Forelimb muscle (tissue), 1 donor: ENCODE measurements at places on chromosomes 7 and 10.

GRCh38 chr7:141012696-141013344 is 1.9 kb downstream of the MRPS33 start:
- DNase-seq: no peak

DNA sequence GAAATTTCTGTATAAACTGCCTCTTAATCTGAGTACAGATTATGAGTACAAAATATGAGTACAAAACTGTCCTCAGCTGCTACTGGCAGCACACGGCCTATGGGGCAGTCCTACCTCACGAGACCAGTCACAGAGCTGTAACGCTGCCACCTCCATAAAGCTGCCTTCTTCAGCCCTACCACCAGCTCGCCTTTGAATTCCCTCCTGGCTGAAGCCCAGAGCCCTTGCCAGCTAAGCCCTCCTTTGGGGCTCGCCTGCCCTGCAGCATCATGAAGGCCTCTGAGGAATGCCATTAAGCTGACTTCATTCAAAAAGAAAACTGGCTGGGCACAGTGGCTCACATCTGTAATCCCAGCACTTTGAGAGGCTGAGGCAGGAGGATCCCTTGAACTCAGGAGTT is 180.0 kb upstream of the SH2B2 start:
- no peak for DNase-seq

DNA sequence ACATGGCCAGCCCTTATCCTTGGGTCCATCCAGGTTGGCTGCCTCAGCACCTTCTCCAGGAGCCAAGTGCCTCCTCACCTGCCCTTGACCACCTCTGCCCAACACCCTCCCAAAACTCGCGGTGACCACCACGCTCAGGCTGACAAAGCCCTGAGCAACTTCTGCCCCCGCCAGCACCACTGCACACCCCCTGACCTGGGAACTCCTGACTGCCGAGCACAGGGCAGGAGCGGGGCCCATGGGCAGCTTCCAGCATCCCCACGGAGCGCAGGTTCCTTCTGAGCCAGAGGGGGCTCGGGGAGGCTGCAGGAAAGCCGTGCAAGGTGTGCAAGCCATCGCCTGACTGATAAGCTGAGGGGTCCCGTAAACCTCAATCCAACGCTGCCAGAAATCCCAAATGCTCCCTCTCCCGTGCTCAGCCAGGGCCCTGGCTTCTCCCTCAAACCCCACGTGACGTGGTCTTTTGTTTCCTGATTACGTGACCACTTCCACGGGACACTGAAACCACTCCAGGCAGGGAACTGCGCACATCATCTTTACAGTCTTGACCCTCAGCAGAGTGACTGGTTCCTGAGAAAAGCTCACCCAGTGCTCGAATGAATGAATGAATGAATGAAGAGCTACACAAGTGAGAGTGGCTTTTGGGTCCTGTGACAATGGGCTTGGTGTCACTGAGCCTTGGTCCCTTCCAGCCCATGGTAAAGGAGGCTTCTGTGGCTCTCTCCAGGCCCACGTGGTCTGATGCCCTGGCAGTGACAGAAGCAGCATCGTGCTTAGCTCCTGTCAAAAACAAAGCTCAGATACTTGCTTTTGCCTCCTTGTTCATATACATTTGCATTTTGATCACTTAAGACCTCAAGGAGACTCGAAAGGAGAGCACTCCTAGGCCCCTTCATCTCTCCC is 249.8 kb upstream of the PPP2R2D start:
- no peak for DNase-seq

GRCh38 chr7:140640727-140641523 is at the start of gene DENND2A:
Gene DENND2A (minus strand): TSS chr7:140640813. CDS start chr7:140602397, 38,416 bp downstream.
- DNase-seq: no peak
